T-cell (primary cell): ENCODE measurements at places on chromosomes 4 and X.

DNA sequence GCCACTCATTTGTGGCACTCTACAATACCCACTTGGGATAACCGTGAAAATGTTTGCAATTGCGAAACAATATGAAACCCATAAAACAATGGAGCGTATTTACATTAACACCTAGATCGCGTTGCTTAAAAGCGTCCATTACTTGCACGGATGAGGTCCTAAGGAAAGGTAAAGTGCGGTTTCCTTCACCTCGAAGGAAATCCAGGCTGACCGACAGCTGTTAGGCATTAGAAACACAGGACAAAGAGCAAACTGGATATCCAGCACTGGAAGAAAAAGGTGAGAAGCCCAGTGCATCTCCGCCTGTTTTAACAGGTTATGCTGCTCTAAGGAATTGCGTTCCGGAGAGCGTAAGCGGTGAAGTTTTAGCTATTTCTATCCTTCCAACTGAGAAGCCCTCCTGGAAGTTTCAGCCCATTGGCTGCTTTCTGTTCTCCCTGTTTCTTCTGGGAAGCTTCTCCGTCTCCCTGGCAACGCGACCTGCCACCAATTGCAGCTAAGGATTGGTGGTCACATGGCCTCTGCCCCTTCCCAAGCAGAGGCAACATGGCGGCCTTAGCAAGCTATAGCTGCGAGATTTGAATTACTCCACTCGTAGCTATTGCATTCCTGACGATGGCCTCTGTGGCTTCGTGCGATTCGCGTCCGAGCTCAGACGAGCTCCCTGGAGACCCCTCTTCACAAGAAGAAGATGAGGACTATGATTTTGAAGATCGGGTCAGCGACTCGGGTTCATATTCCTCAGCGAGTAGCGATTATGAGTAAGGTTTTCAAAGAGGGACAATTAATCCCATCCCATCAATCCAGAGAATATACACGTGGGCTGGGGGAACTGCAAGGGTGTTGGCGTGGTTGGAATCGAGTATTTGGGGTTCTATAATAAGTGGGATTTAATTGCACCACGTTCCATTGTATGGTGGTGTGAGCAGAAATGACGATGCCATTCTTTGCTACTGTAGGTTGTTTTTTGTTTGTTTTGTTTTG is at the start of gene INTU:
TSS of gene INTU (plus strand) at position 538 of the 984 bp plus-strand sequence. CDS start at position 616, 78 bp downstream.
- DNase-seq: no peak

GRCh38 chrX:103344606-103345005 is 11.7 kb upstream of the TCEAL9 start:
- DNase-seq: no peak

GRCh38 chrX:108264376-108264775 is 172.8 kb downstream of the ATG4A start:
- no peak for DNase-seq

DNA sequence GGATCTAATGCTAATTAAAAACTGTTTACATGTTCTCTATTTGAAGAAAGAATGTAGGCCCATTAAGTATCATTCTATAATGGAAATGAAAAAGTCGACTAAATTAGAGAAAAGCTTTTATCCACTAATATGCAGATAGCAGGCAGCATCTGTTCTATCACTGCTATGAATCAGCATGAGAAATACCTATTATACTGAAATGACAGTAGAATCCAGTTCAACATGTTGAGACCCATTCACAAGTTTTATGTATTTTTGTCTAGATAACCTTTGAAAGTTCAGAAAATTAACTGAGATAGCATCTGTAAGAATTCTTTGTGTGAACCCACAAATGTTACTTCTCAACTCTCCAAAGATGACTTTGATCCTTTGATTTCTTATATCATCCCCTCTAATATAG is 1254.4 kb upstream of the ADGRL3 start:
- DNase-seq: no peak

DNA sequence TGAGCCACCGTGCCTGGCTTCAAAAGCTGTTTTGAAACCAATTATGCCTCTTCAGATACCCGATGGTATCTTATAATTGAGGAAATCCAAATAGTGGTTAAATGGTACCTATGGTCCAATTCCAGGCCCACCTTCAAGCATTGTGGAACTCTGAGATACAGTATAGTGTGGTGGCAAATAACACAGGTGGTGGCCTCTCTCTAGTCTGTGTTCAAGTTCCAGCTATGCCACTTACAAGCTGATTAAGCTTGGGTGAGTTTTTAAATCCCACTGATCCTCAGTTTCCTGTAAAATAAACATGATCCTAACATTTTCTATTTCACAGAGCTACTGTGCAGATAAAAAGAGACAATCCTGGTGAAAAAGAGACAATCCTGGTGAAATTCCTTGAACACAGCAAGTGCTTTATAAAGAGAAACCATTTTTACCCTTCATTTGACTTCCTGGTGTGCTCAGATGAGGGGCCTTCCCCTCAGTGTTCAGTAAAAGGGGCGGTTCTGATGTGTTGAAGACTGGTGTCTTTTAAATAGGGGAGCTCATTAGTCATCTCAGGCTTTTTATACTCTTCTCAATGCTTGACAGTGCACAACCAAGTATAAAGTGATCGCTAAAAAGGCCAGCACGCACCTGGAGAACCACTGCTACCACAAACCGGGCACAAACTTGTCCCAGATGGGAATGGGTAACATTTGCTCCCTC is 30.8 kb upstream of the CD40LG start:
- no peak for DNase-seq

DNA sequence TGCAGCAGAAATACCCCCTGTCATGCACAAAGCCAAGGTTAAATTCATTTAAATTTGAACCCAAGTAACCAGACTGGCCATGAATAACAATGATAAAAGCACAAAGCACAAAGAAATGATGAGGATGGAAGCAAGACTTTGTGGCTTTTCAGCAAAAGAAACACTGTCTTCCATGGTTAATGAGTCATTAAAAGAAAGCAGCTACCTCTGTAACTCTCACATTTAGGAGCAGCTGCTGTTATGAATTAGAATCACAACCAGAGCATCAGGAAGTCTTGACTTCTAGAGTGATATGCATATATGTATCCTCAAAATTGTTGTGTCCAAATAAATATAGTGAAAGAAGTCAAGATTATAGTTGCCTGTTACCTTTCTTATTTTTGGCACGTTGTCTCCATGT is 70.7 kb upstream of the RPS6KA6 start:
- DNase-seq: no peak

DNA sequence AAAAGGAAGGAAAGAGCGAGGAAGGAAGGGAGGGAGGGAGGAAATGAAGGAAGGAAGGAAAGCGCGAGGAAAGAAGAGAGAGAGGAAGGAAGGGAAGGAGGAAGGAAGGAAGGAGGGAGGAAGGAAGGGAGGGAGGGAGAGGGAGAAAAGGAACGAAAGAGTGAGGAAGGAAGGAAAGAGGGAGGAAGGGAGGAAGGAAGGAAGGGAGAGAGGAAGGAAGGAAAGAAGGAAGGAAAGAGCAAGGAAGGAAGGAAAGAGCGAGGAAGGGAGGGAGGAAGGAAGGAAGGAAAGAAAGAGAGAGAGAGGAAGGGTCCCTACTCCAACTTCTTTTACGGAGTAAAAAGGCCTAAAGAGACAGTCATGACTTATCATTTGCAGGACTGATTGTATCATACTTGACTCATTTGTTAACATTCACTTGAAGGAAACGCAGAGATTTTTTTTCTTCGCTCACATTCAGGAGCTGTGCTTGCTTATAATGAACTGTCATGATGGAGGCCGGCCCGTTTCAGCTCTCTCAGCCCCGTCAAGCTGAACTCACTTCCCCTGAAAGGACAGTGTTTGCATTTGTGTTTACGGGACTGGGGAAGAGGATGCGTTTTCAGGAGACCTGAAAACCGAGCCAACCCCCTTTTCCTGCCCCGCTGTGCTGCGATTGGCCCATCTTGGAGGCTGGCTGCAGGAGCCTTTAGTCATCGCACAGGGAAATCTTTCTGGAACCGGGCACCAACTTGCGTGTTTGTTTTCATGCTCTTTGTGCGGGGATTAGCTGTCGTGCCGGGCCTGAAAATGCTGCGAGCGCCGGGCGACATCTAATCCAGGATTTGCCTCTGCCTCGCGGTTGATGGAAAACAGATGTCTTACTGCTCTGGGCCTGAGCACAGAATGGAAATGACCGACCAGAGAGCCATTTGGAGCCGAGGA is 17.8 kb downstream of the TRIM2 start:
- DNase-seq: no peak

- DNase-seq: no peak
Observed at GRCh38 chrX:148504506-148504905, 4.1 kb downstream of the AFF2 start.

DNA sequence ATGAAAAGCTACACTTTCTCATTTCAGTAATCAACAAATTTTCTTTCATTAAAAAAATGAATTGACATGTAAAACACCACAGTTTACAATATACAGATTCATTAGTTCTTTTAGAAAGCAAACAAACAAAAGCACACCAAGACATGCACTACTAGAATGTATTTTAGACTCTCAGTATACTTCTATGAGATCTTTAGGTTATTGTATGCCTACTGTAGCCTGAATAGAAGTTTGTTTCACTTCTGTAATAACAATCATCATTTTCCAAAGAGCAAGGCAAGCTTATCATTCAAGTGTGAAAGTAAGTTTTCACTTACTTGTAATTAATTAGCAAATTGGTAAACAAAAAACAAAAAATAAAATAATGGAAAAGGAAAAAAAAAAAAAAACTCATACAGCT is 24.9 kb downstream of the CXXC4 start:
- no peak for DNase-seq

DNA sequence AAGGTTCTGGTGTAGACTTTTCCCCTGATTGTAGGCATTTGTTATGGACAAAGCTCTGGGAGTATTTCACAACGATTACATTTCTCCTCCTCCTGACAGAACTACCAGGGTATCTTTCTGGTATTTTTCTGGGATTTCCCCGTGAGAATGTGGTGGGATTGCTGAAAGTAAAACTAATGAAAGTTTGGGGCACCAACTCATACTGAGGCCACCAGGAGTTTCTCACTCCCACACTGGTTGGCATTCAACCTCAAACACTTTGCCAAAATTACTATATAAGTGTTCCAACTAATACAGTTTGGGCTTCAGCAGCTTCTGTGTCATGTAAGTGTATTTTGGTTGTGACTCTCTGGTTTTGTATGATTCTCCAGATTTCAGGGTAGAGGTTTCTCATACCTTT is 855.1 kb downstream of the GLUD2 start:
- DNase-seq: no peak

DNA sequence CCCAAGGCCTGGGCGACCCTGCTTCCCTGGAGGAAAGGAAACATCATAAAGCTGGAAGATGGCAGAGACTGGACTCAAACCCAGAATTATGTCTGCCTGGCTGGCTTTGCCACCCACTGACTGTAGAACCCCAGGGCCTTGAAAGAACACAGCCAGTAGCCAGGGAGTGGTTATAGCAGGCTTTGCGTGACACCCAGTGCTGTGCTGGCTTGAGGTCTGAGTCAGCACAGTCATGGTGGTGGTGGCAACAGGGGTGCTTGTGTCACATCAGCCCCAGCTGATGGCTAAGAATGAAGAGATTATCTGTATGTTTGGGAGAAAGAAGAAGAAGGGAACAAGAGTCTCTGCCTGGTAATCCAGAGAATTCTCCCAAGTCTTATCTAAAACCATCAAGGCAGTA is 178.8 kb upstream of the SPIN4 start:
- no peak for DNase-seq

DNA sequence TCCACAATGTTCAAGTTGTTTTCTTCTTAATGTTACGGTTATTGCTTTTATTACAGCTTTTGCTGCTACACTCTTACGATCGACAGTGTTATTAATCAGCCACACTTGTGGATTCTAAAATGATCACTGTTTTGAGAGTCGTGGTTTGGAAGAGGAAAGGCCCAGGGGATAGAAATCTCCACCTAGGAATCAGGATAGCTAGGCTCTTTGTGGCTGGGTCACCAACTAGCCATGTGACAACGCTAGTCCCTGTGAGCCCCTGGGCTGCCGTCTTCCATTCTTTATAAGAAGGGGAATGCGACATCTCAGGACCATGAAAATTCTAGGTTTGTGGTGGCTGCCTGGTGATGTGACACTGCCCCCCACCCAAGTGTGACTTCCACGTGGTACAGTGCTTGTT is 380 bp downstream of the SLC34A2 start:
- no peak for DNase-seq

- no peak for DNase-seq
Observed at GRCh38 chr4:173699841-173700475, 169.9 kb upstream of the HAND2 start.

- DNase-seq: no peak
Observed at GRCh38 chr4:184402740-184403383, 71.5 kb downstream of the IRF2 start.

DNA sequence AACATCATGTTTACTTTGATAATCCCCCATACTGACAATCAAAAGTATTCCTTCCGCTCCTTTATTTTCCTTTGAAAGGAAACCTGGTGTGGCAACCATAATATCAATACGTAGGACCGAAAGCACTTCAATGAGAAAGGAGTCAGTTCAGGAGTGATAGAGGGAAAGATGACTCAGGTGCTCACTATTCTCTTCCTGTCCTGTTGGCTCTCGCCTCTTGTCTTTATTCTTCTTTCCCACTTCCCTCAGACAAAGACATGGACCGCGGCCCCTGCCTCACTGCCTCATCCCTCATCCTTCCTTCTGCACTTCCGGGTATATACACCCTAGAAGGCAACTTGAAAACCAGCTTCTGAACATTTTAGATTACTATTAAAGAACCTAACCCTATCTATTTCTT is 49.8 kb upstream of the TNIP3 start:
- no peak for DNase-seq

- no peak for DNase-seq
Observed at GRCh38 chrX:133771086-133771646, 214.2 kb downstream of the GPC3 start.
